ENCODE measurements at places on chromosomes 13 and 19. TPM values are rescaled to one million over a fixed set of nuclear protein-coding genes. Genes with fewer than 3 reads are reported as not detected.

The COG3 gene
- total RNA-seq: 14.6 TPM

GRCh38 chr19:14471436-14472187, 3.5 kb downstream of the PTGER1 start:
- H3K36me3 ChIP-seq: peaks cover 37% of the 10 kb centered on the region
- H3K4me1 ChIP-seq: peaks cover 8% of the 10 kb centered on the region
- DNase-seq: no peak
- no peak overlapping the region for H3K27ac ChIP-seq

The ACP7 gene
- not detected for total RNA-seq

- H3K36me3 ChIP-seq: no peaks in the 10 kb centered on the region
- H3K27ac ChIP-seq: peak overlapping the region; percentile 98
- peak; percentile 57 for DNase-seq
- H3K27me3 ChIP-seq: no peaks in the 10 kb centered on the region
Observed at GRCh38 chr19:2051773-2052704, 995 bp upstream of the MKNK2 start.

DNA sequence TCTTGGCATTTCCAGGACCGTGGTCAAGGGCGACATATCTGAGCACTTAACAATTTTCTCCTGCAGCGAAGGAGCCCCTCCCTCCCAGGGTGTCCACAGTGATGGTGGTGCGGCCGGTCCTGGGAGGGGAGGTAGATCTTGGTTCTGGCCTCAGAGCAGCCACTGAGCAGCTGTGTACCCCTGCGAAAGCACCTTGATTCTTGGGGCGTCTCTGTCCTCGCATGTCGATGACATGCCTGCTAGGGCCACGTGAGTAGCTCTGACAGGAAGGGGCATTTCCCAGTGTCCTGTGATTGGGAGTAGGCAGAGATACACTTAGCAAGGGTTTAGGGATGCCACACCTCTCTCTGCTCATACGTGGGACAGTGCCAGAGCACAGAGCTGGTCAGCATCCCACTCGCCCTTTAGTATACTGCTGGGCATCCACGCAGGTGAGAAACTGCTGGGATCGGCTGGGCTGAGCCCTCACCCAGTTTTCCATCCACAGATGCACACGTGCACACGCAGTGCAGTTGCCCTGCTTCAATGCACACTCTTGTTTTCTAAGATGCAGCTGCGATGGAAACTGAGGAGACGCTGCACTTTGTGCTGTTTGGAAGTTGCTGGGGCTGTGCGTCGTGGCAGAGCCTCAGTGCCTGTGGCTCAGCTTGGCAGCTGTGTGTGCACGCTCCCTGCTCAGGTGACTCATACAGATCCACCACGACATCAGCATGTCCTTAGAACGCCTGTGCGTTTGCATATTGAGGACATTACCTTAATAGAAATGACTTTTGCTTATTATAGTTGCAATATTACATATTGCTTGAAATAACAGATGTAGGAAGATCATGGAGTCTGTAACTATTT, 66.8 kb downstream of the TEX29 start:
- H3K4me1 ChIP-seq: no peaks in the 10 kb centered on the region
- H3K27me3 ChIP-seq: no peaks in the 10 kb centered on the region
- H3K4me3 ChIP-seq: no peak overlapping the region
- DNase-seq: no peak
- H3K27ac ChIP-seq: no peak overlapping the region

The C19orf85 gene
- not detected for total RNA-seq

DNA sequence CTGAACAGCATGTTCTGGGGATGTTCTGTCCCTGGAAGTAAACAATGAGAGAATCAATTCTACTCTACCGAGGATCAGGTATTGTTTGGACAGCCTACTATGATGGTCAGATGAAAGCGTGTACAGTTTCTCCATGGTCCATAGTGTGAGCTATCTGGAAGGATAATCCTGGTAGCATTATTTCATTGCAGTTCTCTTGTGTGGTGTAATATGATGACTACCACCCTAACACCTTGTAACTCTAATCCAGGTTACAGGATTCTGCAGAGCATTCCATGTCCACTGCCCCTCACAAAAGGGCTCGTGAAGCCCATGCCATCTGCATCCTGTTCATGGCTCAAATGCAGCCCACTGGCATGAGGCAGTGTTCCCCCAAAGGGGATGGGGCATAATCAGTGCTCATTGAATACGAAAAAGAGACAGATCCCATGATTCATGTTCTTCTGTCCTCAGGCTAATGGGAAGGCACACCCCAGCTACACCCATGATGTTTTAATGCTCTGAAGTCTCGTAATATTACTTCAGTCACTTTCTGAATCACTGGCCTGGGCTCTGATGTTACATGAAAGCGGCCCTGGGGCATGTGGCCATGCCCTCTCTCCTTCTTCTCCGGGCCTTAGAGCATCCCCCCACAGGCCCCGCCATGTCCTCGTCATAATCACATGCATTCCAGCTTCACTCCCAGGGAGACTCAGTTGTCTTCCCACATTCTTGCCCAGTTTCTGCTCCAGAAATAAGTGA, 68.4 kb downstream of the HSPH1 start:
- no peak overlapping the region for H3K4me3 ChIP-seq
- H3K27ac ChIP-seq: no peak overlapping the region
- no peaks in the 10 kb centered on the region for H3K4me1 ChIP-seq
